ENCODE measurements at places on chromosomes 2 and 18. TPM values are rescaled to one million over a fixed set of nuclear protein-coding genes. Genes with fewer than 3 reads are reported as not detected.

DNA sequence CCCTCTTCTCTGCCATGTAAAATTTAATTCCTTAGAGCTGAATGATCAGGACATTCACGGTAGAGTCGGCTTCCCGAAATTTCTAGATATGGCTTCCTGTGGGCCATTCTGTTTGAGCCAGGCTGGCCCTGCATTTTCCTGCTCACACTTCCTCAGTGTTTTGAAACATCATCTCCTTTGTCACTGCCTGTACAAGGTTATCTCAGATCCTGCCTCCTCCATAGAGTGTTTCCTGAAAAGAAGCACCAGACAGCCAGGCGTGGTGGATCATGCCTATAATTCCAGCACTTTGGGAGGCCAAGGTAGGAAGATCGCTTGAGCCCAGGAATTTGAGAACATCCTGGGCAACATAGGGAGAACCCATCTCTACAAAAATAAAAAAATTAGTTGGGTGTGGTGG lies 43.6 kb downstream of the GRHL1 start:
- no peak for DNase-seq

The OXER1 gene
- total RNA-seq = 0.70 TPM

DNA sequence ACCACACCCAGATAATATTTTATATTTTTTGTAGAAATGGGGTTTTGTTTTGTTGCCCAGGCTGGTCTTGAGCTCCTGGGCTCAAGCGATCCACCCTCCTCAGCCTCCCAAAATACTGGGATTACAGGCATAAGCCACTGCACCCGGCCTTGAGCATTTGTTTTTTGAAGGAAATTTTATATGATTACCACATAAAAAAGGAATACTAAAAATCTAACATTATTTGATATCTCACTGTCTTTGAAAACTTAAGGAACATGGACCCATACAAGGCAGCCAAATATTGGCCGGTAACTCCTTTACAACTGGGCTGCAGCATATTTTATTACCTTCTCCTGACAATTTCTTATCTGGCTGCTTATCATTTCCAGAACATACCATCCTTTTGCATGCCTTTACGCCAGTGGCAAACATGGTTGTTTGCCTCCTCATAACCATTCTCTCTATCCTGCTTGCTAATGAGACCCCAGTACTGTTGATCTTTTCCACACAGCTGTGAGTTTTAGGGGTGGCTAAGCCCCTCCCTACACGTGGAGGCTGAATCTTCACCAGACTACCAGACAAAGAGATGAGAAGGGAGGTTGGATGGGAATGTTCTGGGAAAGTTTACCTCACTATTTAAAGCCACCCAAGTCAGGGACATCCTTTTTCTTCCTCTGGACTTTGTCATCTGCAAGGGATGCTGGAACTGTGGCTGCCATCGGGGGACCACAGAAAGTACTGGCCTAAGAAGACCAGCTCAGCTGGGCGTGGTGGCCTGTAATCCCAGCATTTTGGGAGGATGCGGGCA lies 157.5 kb downstream of the TGIF1 start:
- DNase-seq = no peak

GRCh38 chr18:7068871-7069590 lies 48.6 kb downstream of the LAMA1 start:
- no peak for DNase-seq

DNA sequence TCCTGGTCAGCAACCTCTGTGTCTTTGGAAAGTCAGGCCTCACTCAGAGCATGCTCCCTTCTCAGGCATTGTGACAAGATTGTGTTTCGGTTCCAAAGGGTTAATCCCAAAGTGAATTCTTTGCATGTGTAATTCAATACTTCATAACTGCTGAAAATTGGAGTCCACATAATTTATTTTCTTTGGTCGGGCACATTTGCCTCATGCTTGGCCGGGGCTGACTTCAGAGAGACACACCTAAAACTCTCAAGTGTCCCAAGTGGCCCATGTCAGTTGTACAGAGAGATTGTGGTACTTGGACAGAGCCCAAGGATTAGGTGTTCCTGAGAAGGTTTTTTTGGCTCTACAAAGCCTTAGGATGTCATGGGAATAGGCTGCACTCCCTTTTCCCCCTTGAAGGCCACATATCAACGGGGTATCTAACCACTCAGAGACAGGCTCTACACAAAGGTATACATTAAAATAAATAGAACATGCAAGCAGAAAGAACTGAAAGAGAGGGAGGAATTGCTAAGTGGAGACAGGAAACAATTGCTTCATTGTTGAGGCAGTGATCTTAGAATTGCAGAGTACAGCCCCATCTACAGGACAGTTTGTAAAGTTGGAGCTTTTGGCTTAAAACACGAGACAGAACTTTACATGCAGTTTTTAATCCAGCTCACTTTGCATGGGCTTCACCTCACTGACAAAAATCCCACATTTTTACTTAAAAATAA lies 1232.3 kb upstream of the ZEB2 start:
- DNase-seq = peak; percentile 38

DNA sequence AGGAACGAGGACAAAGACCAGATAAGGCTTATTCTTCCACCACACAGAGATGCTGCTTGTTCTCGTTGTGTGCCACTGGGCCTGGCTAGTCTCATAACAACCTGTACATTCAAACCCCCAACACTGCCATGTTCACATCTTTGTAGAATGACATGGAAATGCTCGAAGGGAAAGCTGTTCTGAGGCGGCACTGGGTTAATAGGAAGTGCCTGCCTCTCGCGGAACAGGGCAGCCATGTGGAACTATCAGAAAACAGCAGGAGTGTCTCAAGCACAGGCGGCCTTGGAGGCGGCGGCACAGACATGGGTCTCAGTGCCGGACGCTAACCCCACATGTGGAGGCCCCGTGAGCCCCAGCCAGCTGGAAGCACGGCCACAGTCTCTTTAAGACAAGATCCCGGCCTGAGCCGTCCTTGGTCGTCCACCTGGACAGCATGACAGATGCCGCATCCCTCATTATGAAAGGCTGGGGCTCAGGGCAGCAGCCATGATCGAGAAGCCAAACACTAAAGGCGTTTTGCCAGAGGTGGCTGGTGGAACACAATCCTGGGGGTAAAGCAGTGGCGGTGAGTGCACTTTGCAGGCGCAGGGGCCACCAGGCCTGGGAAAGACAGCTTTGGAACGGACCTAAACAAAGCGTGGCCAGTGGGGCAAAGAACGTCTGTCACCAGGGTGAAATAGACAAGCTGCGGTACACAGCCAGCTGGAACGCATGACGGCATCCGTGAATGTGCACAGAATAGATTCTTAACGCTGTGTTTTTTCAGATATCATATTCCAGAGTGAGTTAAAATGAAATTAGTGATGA lies 161.0 kb downstream of the HDAC4 start:
- DNase-seq = peak; percentile 43

GRCh38 chr2:75055820-75056675 lies 97.6 kb downstream of the POLE4 start:
- DNase-seq = no peak

DNA sequence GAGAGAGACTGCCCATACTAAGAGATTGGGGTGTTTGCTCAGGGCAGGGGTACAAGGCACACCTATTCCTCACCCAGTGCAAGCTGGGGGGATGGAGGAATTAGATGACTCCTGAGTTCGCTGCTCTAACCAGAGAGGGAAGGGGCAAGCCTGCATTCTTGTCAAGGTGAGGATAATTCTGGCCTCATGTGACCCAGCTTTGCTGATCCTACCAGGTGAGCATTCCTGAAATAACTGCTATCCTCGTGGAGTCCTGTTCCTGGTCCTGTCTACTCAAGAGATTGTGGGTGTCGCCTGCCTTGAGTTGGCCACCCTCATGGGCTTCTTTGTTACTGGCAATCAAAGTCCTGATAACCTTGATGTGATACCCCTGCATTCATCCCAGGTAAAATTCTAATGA lies 206.0 kb downstream of the SPP2 start:
- DNase-seq = no peak

DNA sequence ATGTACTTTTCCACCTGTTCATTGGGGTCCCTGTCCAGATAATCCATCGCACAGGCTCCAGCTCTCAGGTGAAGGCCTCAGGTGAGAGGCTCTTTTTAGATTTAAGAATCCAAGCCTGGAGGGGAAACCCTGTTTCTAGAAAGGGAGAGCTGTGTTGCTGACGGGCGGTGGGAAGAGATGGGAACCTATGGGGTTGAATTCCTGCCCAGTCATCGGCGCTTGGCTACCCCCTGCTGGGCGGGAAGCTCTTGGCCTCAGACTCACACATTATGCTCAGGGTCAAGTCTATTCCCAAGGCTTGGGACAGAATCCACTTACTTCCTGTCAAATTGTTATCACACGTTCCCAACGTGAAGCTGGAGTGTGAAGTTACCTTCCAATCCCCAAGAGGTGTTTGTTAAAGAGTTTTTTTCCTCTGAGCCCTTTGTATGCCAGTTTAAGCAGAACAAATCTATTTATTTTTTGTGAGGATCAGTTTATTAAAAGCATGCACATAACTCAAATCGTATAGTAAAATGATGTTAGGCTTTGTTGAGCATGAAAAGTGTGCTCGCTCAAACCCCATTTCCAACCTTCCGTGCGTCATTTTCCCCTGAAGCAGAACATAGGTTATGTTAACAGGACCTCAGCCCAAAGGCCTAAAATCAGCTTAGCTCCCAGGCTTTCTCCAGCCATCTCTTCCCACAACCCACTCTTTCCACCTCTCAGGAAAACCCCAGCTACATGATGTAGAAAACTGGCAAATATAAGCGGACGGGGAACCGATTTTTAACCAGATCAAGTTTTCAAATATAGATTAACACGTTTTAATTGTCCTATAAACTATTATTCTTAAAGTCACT lies 181.7 kb upstream of the ETAA1 start:
- no peak for DNase-seq

The CAPG gene
- total RNA-seq = 15.1 TPM

GRCh38 chr18:50639711-50640110 lies 79.8 kb downstream of the MAPK4 start:
- no peak for DNase-seq

DNA sequence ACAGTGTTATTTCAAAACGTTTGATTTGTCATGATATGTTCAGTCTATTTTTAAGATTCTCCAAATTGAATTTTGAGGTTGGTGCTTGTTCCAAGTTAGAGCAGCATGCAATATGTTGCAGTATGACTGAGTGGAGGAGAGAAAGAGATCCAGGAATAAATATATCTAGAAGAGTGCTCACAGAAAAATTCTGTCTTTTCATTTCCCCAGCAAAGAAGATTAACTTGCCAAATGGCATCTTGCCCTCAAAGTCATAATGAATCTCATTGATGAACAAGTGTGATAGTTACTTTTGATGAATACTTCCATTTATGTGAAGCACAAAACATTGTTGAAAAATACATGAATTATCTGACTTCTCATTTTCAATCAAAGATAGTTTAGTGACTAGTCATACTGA lies 95.9 kb downstream of the KCNJ3 start:
- no peak for DNase-seq

The DOK6 gene
- 12.4 TPM for total RNA-seq

GRCh38 chr2:179106676-179107428 lies 56.9 kb upstream of the CCDC141 start:
- peak; percentile 33 for DNase-seq

DNA sequence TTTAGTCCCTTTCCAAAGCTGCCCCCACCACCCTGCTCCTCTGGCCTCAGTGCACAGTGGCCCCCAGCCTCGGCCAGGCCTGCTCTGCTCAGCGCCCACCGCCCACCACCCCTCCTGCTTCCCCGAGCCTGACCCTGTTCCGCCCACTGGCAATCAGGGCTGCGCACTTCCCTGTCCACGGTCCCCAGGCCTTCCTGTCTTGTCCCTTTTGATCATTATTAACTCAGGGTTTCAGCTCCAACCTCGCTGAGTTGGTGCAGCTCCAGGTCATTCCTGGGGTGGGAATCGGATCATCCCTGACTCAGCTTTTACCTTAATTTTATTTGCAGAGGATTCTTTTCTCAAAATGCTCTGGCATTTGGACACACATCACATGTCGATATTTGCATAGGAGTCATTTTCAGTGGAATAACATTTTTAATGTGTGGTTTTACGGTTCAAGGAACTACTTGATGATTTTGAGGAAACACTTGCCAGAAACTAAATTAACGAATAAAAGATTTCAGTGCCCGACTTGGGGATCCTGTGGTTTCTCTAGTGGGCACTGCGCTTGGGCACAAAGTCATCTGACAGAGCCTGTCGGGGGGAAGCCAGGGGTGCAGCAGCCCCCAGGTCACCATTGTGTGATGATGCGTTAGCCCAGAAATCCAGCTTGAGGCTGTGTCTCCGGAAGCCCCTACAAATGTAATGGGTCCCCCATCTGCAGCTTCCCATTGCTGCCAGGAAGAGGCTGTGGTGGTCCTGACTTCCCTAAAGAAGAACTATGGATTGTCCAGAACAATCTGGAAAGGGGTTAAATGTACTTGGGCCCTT lies 1.0 kb upstream of the ESPNL start:
- DNase-seq = peak; percentile 54

DNA sequence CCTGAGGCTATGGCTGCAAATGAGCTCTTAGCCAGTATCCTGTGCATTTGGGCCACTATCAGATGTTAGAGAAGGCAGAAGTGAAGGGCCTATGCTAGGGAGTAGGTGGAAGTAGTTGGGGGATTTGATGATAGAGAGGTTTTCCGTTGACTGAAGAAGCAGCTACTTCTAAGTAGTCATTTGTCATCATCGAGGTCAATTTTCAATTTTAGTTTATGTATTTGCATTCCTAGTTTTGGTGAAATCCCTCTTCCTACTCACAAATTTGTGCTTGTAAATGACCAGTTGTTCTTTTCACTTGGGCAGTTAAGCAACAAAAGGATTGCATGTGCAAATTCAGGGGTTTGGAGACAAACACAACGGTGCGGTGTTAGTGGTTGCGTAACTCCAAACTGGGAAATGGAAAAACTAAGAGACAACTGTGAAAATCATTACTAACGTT lies 48.5 kb upstream of the PELI1 start:
- no peak for DNase-seq

DNA sequence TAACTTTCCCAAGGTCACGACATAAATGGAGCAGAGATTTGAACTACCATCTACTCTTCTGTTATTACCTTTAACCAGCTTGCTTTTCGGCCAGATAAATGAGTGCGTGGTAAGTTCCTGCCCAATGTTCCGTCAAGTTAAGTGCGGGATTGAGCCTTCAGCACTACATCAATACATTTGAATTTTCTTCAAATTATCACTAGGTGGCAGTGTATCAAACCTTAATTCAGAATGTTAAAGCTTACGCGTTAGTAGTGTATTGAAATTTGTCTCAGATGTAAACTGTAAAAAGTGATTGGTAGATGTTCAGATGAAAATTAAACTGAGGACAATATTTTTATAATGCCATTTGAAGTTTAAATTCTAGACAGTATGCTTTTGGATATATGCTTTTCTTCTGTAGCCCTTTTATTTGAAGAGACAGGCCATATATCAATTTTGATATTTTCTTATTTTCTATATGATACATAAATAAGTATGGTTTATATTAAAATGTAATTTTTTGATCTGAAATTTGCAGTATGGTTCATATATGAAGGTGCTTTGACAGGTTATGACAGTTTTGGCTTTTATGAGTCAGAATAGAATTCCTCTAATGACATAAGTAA lies 681.3 kb downstream of the ADCYAP1 start:
- DNase-seq = no peak

The DYNAP gene
- not detected for total RNA-seq

GRCh38 chr18:3397031-3397750 lies 52.8 kb upstream of the TGIF1 start:
- no peak for DNase-seq

GRCh38 chr2:101630224-101630949 lies 67.1 kb upstream of the MAP4K4 start:
- DNase-seq = no peak

GRCh38 chr18:56458770-56459712 lies 179.4 kb downstream of the TXNL1 start:
- DNase-seq = no peak

The PDE11A gene
- 0.63 TPM for total RNA-seq

The ORC2 gene
- total RNA-seq = 23.1 TPM

GRCh38 chr2:11343650-11344341 lies 640 bp downstream of the ROCK2 start:
- DNase-seq = peak; percentile 62

All from right cardiac atrium (tissue), 5 donors.